ENCODE measurements at places on chromosomes 13 and 19. TPM values are rescaled to one million over a fixed set of nuclear protein-coding genes. Genes with fewer than 3 reads are reported as not detected.

The LPAR2 gene
- 47.6 TPM for total RNA-seq

The ADGRE3 gene
- total RNA-seq: not detected

The PRR20B gene
- total RNA-seq: not detected

The CNMD gene
- total RNA-seq: 122 TPM

The GPC5 gene
- total RNA-seq: 0.23 TPM

The SMIM44 gene
- not detected for total RNA-seq

The ZNF91 gene
- total RNA-seq: 35.1 TPM

DNA sequence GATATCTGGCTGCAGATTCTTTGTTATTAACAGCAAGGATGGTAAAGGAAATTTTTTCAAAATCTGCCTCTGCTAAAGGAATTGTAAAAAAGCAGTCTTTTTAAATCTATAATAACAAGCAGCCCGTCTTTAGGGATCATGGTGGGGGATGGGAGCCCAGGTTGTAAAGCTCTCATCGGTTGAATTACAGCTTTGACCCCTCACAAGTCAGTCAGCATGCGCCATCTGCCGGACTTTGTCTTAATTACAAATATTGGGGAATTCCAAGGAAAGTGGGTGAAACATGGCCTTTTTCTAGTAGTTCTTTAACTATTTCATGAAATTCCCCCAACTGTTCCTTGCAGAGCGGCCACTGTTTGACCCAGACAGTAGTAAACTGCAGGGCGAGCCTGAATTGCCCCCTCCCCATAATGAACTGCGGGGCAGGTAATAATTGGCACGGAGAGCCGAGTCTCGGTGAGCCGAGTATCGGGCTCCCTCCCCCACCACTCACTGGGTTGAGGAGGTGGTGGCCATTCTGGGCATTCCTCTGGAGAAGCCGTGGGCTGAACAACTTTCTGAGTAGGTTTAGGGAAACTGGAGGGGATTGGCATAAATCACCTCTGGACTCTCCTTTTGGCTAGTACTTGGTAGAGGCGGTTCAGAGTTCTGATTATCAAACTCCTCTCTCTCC lies 11.6 kb downstream of the ZNF578 start:
- peak; percentile 59 for DNase-seq

GRCh38 chr19:3336680-3337523 lies 29.5 kb upstream of the NFIC start:
- no peak for DNase-seq

- DNase-seq: no peak
These were observed 10.1 kb upstream of the SOX1 start for GRCh38 chr13:112056739-112057438.

DNA sequence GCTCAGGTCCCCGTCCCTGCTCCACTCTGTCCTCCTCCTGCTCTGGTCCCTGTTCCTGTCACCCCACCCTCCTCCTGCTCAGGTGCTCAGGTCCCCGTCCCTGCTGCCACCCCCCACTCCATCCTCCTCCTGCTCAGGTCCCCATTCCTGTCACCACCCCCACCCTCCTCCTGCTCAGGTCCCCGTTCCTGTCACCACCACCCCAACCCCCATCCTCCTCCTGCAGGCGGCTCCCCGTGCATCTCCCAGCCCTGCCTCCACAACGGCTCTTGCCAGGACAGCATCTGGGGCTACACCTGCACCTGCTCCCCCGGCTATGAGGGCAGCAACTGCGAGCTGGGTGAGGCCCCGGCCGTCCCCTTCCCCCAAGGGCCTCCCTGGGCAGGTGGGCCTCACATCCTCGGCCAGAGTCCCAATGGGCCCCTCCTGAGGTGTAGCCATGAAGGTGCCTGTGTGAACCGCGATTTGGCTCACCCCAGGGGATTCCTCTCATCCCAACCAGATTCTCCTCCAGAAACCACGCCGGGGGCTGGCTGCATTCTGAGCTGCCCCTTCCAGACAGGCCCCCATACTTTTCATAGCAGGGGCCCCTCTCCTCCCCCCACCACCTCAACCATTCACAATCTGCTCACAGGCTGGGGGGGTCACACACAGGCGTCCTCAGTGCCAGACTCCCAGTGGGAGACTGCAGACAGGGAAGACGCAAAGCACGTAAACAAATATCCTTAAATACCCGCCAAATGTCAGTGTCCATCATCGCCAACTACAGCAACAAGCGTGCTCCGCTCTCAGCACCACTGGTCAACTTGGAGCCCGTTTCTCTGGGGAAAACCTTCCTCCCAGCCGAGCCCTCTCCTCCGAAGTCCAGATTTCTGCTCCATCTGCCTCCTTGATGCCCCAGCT lies 4.6 kb downstream of the PROZ start:
- DNase-seq: no peak

DNA sequence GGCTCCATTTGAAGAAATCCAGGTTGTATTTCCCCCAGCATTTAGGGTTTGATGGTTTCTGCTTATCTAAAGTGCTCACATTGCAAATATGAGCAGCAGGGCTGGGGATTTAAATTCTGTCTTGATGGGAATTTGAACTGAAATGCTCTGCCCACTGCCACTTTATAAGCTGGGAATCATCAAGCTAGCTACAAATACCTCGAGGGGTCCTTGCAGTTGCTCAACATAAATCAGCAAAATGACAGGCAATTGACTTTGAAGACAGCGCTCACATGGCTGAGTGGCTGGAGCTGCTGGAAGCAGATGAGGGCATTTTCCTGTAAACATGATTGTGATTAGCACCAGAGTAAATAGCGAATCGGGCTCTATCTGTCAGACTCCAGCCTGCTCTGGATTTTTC lies 39.4 kb upstream of the MEDAG start:
- no peak for DNase-seq

DNA sequence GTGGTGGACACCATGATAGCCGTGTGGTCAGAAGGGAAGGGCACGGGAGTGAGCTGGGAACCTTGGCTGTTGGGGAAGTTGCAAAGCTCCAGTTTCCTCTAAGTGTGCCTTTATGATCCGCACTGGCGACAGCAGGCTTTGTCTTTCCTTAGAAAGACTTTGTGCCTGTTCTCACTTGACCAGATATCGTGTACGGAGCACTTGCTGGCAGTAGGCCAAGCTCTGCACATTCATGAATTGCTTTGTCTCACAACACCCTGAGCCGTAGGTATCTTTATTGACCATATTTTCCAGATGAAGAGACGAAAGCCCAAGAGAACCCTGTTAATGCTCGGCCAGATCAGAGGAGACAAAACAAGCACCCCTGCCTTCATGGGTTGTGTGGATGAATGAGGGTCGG lies 15.1 kb downstream of the CUL4A start:
- DNase-seq: no peak

DNA sequence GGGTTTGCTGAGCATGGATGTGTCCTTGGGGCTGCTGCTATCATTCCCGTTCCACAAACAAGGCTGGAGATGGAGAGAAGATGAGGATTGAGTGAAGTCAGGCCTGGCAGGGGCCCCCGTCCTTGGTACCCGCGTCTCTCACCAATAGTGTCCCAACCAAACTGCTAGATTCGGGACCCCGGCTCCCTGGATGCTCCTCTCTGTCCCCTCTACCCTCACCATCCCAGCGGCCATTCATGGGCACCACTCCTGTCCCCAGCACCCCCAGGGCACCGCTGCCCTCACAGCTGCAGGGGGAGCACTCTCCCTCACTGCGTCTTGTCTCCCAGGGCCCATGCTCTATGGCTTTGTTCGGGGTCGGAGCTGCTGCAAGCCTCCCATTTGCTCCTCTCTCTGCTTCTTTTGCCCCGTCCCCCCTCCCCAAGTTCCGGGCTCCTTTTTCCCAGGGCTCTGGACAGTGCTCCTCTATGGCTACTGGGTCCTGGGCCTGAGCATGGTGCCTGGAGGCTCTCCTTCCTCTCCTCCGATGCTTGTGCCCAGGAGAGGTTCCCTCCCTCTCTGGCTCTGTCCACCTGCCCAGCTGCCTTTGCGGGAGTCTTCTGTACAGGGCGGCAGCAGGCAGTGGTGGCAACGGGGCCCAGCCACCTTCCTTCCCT lies 219.5 kb downstream of the TEX29 start:
- no peak for DNase-seq

DNA sequence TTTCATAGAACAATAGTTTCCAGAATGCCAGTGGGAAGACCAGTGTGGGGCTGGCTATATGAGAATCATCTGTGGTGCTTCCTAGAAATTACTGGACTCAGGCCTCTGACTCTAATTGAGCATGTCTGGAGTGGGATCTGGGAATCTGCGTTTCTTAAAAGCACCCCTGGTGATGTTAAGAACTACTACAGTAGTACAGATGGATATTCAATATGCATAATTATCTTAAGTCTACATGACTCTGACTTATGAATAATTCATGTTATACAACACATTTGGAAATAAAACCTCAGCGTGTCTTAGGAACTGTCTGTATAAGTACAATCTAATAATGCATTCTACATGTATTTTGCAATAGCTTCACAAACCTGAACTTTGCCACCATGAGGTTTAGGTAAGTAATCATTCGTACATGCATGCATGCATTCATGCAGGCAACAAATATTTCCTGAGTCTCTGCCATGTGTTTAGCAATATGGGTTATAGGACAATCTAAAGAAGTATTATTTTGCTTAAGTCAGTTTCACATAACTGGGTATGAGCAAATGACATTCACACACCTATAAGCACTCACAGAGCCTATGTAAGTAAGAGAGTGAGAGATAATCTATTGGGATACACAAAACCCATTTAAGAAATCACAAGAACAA lies 62.0 kb downstream of the EPSTI1 start:
- no peak for DNase-seq

DNA sequence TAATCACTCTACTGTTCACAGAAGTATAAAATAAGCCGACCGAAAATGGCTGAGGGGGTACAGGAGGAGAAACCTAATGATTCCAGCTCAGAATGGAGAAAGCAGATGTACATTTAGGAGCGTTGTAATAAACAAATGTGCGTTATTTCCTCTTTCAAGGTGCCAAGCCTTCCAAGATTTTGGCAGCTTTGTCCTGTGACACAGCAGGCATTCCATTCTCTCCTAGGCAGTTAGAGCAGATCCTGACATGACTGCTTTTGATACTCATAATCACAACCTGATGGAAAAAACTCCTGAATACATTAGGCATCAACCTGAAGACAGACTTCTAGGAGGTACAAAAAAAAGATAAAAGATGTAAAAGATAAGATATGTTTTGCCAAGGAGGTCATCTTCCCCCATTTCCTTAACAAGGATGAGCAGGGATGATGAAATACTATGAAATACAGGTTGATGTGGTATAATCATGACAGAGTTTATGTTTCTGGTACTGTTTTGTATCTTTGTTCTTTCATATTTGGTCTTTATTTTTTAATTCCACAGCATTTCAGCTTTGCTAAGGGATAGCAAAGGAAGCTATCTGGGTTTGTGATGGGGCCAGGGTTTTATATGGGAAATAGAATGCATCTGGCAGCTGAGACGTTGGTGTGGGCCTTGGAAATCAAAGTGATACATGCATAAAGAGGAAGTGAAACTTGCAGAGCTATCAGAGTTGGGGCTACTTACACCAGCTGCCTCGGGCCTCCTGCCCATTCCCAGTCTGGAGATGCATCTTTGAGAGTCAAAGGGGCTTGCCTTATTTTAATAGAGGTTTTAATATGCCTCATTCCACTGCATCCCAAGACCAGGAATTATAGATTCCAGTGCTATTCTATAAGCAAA lies 222.5 kb downstream of the OXGR1 start:
- DNase-seq: no peak

DNA sequence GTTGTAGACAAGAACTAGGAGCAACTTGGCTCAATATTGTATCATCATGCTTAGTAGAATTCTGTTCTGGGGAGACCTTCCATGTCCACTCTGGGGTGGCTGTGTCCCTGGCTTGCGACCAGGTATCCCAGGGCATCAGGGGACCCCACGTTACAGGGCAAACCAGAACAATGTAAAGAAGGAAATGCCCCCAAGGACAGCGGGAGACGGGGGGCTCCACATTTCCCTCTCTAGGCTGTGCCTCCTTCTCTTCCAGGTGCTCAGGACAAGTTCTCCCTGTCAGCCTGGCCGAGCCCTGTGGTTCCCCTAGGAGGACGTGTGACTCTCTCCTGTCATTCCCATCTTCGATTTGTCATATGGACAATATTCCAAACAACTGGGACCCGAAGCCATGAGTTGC lies 30.8 kb downstream of the LAIR2 start:
- DNase-seq: no peak

DNA sequence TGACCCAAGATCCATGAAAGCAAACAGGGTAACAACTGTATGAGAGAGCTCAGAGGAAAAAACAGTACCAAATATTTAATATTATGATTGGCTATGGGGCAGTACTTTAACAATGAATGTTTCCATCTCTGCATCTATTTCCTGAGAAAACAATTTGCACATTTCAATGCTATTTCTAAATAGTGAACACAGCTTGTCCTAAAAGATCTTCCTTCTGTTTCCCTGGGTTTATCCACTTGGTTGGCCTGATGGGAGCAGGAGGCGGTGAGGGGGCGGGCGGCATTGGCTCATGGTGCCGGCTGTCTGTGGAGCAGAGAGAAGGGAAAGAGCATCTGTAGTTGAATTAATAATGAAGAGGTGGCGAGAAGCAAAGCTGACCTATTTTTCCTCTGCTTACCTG lies 291.4 kb downstream of the DCLK1 start:
- no peak for DNase-seq

DNA sequence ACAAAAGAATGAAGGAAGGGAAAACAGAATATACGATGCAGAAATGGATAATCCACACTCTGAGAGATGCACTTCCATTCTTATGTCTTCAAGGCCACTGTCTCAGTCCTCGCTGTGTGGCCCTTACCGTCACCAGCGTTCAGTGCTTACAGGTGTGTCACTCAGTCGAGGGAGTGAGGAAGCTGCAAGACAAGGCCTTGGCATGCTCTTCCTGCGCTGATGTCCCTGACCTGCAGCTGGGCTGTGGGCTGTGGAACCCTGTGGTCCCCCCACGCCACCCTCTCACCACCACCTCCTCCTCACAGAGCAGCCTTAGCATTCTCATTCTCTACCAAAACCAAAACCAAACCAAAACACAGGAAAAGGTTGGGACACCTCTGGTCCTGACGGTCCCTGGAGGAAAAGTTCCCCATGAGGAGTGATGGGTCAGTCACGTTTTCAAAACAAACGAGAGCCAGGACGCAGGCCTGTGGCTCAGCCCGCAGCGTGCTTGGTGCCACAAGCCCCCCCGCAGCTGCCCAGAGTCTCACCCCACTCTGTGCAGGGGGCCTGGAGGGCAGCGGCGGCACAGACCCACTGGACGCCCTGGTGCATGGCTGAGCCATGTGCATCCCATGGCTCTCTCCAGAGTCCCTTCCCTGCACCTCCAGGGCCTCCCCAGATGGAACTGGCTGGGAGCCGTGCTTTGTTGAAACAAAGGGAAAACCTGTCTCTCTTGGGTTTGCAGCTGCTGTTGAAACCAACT lies 48.2 kb upstream of the GPR183 start:
- DNase-seq: no peak

DNA sequence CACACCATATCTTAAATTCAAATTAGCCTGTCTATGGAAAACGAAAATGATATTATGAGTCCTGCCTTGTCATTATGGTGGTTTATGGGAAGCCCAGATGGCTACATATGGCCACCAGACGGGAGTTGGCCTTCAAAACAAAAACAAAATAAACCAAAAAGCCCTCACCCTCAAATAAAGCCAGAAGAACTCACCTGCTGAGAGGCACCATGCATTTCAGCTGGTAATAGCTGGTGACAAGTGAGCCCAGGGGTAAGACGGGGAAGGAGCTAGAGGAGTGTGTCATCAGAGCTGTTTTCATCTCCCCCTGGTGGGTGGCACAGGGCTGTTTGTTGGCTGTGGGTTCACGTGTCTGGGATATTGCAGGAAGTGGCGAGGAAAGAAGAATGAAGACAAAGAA lies 152.9 kb downstream of the EFNB2 start:
- no peak for DNase-seq
